ENCODE measurements at places on chromosomes 11 and 22.

DNA sequence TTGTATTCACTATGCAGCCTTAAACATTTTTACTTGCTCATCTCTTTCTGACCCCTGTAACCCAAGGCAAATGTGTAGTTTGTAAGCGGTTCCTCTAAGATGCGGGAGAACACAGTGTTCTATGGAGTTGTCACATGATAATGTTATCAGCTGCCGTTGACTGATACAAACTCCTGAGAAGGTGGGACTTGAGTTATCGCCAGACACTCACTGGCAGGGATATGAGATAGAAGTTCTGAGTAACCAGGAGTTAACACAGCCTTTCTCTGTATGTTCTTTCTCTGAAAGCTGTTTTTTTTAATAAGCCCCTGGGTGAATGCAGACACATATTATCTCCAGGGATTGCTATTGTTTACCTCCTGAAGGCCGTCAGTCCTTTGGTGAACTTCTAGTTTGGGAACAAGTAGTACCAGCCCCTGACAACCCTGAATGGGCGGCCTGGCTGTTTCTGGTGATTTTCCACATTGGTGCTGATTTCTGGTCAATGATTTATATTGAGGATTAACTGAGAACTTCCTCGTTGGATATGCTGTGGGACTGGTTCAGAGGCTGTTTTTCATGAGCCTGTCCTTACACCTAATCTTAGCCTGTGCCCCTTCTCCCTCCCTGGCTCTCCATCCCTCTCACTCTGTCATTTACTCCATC is 155.3 kb upstream of the RASSF10 start:
- DNase-seq, result no peak

DNA sequence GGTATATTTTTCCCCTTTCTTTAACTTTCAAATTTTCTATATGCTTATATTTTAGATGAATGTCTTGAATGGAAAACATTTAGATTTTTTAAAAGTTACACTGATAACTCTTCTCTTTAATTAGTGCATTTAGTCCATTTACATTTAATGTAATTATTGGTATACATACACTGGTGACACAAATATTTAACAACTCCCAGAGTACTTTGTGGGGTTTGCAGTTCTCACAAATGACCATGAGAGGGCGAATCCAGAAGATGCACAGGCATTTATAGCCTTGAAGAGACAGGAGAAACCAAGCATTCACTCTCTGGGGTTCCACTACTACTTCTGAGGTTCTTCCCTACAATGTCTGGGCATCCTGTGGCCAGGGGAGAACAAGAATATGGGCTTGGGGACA is 125.1 kb downstream of the TIMP3 start:
- no peak for DNase-seq

DNA sequence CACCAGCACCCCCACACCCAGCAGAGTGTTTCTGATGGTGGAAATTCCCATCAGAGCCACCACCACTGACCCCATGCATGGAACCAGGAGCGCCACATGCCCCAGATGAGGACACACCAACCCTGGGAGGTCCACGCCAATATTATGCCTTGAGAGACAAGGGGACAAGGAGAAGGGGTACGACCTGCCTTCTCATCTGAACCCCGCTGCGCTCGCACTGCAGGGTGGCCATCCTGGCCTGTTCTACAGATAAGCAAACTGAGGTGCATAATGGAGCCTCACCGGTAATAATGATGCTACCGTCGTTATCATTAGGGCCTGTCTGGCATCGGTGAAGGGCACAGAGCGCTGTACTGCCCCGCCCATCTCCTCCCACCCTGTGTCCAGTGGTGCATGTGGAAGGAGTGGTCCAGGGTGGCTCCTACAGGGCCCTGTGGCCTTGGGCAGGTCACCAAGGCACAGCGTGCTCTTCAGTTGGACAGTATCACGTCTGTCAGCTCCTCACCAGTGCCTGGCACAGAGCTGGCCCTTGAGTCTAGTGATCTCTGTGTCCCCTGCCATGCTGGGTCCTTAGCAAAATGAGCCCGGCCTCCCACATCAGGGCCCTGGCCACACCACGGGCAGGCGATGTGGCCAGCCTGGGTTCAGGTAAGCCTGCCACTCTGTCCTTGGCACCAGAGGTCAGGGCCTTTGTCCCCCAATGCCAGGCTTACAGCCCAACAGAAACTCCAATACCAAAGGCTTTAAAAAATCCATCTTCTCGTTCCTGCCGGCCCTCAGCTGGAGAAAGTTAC is 92.2 kb downstream of the PHF21B start:
- no peak for DNase-seq

DNA sequence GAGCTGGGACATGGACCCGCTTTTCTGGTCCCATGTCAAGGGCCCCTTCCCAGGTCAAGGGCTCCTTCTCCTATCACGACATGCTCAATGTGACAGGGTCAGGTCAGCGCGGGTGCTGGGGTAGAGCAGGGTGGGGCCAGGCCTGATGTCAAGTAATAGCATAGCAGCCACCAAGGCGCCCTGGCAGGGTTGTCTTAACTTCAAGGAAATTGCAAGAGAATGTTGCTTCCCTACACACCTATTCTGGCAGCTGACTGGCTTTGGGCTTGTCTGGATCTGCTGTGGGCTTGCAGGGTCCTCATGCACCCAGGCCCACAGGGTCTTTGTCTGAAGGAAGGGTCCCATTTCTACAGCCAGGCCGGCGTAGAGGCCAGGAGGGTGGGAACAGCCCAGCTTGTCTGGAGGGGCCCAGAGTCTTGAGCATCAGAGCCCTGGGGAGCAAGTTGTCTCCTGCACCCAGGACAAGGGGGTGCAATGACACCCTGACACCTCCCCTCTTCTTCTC is 71.4 kb downstream of the BUD13 start:
- DNase-seq, result no peak

GRCh38 chr22:27512283-27512761 is 289.2 kb downstream of the MN1 start:
- DNase-seq, result no peak

- DNase-seq, result peak; percentile 7
These were observed 17.5 kb downstream of the FGF3 start for GRCh38 chr11:69801513-69802335.

GRCh38 chr11:110991661-110992355 is 253.7 kb upstream of the POU2AF2 start:
- DNase-seq, result no peak

GRCh38 chr11:90650153-90650552 is 427.3 kb upstream of the CHORDC1 start:
- DNase-seq, result no peak

GRCh38 chr11:34775417-34775888 is 140.7 kb downstream of the APIP start:
- DNase-seq, result no peak

DNA sequence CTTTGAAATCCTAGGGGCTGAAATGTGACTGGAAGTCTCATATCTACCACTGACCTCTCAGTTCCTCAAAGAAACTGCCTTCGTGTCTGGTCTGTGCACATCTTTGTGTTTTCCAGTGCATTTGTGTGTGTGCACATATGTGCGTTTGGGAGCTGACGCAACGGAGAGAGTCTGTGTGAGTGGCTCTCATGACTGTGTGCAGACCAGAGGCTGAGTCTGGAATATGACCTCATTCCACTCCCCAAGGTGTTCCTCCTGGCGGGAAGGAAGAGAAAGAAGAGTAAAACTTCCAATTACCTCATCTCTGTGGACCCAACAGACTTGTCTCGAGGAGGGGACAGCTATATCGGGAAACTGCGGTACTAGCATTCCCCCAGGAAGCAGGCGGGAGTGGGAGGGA is 16.5 kb downstream of the TUB start:
- DNase-seq, result no peak

GRCh38 chr11:100761841-100762240 is 74.8 kb downstream of the ARHGAP42 start:
- no peak for DNase-seq

DNA sequence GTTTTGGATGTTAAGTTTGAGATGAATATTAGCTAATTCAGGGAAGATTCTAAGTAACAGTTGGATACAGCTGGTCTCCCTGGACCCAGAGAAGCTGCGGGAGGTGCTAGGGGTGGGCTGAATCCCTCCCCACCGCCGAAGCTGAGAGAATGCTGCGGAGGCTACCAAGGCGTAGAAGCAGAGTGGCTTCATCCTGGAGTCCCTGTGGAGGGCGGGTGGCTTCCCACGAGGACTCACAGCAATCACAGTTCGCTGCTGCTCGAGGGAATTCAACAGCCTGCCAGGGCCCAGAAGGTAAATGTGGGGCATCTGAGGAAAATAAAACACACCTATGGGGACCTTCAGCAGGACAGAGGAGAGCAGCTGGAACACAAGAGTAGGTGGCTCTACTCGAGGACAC is 11.1 kb upstream of the B3GAT1 start:
- DNase-seq, result no peak

DNA sequence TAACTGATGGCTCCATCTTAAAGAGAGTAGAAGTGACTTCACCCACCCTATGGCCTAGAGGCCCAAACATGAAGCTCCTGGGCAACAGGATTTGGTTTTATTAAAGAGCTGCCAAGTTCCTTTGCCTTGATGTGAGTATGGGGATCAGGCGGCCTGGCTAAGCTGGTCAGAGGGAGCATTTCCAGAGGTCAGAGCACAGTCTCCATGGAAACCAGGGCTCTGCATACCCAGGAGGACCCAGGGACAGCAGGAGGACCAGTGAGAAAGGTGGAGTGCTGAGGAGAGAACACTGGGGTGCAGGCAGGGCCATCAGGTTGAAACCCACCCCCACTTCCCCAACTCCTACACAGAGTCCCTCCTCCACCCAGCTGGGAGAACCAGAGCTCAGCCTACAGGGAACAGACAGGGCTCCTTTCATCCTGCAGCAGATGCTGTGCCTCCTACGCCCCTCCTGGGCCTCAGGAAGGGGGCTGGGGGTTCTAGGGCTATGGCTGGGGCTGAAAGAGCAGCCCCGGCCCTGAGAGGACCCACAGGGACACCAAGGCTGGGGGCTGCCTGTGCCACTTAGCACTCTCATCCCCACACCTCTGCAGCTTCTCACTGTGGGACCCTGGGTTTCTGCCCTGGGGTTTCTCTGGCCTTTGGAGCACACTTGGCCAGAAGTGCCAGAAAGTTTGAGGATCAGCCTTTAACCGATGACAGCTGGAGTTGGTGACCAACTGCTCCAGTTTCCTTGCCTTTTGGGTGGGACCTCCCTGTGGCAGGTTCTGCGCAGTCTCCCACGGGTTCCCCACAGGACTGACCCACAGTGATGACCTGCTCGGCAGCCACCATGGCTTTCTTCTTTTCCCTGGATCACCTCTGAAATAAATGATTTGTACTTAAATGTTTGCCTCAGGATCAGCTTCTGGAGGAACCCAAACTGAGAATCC is 13.8 kb upstream of the P2RY6 start:
- no peak for DNase-seq

DNA sequence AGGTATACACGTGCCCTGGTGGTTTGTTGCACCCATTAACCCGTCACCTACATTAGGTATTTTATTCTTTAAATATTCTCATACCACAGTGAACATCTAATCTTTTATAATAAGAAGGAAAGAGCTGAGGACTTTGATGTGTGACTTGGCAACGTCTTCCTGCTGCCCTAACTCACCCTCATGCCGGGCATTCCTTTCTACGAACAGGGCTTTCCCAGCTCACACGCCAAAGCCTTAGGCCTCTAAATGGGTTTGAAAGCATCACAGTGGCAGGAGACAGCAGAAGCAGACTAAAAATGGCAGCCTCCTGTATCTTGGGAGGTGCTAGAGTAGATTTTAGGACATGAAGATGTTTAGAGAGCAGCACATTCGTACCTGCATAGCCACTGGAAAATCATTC is 52.6 kb downstream of the CLTCL1 start:
- DNase-seq, result no peak

- DNase-seq, result peak; percentile 45
These were observed 7.6 kb upstream of the KCTD17 start for GRCh38 chr22:37043828-37044538.

DNA sequence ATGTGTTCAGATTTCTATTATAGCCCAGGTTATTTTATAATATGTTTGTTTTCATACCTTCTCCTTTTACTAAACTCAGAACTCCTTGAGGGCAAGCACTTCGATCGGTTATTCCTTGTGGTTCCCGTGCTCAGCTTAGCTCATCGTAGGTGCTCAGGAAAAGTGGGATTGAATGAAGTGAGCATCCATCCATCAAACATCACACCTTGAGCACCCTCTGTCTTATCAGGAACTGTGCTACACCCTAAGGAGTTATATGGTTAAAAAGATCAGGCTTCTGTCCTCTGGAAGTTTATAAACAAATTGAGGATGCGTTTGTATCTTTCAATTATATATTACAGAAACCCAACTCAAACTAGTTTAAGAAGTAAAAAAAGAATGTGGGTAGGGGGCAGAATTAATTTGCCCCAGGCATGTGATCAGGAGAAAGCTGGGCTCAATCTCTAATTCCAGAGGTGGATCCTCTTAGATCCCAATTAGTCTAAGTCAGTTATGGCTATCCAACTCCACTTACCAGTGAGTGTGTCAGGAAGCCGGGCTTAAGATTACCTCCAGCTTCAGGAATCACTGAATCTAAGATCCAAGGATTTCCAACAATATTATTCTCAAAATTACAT is 59.9 kb upstream of the RRAS2 start:
- no peak for DNase-seq

GRCh38 chr11:118240999-118241763 is 11.0 kb downstream of the MPZL3 start:
- peak; percentile 85 for DNase-seq

DNA sequence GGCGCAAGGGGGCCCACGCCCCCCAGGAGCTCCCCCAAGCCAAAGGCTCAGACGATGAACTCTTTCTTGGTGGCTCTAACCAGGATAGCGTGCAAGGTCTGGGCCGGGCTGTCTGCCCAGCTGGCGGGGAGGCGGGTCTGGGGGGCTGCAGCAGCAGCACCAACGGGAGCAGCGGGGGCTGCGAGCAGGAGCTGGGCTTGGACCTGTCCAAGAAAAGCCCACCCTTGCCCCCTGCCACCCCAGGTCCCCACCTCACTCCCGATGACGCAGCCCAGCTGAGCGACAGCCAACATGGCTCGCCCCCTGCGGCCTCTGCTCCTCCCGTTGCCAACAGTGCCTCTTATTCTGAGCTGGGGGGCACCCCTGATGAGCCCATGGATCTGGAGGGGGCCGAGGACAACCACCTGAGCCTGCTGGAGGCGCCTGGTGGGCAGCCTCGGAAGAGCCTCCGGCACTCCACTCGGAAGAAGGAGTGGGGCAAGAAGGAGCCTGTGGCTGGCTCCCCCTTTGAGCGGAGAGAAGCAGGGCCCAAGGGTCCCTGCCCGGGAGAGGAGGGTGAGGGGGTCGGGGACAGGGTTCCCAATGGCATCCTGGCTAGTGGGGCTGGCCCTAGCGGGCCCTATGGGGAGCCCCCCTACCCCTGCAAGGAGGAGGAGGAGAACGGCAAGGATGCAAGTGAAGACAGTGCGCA is 21.6 kb upstream of the TMEM191C start:
- no peak for DNase-seq

DNA sequence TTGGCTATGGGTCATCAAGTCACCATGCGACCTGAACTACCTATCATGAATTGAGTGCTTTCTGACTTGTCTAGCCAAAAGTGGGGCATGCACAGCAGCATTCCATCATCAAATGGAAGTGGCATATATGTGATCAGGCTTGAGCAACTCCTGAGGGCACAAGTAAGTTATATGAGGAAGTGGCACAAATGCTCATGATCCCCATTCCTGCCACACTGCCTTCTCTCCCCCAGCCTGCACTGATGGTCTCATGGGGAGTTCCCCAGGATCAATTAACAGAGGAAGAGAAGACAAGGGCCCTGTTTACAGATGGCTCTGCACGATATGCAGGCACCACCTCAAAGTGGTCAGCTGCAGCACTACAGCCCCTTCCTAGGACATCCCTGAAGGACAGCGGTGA is 21.8 kb downstream of the MS4A4E start:
- no peak for DNase-seq

Data from CD4-positive, alpha-beta T cell treated with Interleukin-2 at 100 ng/mL for 4 hours (primary cell).